ENCODE measurements at places on chromosomes 4 and X.

DNA sequence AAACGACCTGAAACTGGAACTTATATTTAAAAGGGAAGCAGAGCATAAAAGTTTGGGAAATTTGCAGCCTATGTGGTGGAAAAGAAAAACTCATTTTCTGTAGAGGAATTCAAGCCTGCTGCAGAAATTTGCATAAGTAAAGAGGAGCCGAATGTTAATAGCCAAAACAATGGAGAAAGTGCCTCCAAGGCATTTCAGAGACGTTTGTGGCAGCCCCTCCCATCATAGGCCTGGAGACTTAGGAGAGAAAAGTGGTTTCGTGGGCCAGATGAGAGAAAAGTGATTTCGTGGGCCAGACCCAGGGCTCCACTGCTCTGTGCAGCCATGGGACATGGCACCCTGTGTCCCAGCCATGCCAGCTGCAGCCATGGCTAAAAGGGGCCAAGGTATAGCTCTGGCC, 361.9 kb downstream of the PCDH19 start:
- no peak for DNase-seq

DNA sequence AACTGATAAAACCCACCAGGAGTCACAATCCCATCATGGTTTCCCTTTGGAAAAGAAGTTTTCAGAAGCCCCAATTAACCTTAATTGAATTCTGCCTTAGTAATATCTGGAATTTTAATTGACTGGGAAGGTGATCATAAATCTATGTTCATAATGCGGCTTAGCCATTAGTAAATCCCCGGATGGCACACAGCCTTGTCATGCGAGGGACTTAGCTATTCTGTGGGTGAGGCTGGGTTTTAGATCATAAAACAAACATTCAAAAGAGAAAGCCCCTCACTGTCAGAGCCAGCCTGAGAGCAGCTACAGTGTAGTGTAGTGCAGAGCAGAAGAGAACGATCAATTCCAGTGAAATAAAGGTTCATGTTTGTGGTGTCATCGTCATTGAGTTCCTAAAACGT, 124.0 kb upstream of the NOCT start:
- no peak for DNase-seq

DNA sequence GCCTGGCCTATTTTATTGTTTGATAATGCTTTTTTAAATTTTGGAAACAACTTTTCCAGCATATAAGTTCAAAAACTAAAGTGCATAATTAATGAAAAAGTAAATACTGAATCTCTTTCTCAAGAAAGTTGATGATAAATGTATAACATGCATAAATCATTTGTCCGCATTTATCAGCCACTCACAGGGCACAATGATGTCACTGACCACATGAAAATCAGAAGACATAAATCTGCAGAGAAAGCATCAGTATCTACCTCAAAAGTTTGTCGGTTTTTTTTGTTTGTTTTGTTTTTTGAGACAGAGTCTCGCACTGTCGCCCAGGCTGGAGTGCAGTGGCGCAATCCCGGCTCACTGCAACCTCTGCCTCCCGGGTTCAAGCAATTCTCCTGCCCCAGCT, 5.5 kb upstream of the HPRT1 start:
- no peak for DNase-seq

GRCh38 chr4:96519291-96519690, 679.4 kb downstream of the PDHA2 start:
- no peak for DNase-seq

DNA sequence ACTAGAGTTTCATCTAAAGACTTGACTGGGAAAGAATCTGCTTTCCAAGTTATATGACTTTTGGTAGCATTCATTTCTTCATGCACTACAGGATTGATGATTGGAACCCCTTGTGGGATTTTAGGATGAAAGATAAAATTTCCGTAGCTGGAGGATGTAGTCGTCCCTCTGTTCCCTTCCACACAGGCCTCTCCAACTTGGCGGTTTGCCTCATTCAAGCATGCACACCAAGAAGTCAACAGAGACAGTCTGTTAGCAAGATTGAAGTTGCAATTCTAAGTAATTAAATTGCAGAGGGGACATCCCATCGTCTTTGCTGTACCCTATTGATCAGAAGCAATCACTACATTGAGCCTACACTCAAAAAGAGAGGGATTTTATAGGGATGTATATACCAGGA, 777.4 kb upstream of the HS3ST1 start:
- DNase-seq: no peak

DNA sequence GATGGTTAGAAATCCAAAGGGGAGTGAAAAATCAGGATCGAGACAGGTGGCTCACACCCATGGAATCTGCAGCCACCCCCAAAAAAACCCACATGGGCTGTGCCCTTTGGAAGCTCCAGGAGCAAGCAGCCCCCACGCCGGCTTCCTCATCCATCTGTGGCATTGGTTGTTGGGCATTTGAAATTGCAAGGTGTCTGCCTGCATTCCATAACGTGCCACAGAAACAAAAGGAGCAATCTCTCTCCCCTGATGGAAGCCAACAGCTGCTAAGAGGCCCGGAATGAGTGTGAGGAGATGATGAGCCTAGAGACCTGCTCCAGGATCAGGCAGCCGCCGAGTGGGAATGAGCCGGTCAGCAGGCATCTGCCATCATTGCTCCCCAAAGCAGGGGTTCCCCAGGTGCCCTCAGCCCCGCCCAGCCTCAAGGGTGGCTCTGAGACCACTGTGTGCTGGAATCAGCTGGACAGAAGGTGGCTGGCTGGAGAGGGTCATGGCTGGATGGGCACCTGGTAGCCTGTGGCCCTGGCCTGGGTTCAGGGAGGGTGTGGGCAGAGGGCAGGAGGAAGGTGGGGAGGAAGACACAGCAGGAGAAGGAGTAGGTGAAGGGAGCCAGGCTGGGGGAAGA, 113.2 kb downstream of the CRLF2 start:
- no peak for DNase-seq

- no peak for DNase-seq
Observed at GRCh38 chr4:183638436-183638835, 20.5 kb downstream of the RWDD4 start.

DNA sequence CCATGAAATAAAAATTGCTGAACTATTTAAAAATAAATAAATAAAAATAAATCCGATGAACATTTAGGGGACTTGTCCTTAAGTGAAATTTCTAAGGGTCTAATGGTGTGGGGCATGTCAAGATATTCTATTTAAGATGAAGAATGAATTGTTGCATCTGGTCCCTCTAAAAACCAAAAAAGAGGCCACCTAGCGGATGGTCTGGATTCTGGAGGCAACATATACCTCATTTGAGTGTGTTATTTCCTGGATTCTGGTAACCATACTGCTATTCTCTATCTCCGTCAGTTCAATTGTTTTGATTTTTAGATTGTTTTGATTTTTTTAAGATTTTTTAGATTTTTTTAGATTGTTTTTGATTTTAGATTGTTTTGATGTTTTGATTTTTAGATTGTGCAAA, 28.3 kb downstream of the AGTR2 start:
- no peak for DNase-seq

DNA sequence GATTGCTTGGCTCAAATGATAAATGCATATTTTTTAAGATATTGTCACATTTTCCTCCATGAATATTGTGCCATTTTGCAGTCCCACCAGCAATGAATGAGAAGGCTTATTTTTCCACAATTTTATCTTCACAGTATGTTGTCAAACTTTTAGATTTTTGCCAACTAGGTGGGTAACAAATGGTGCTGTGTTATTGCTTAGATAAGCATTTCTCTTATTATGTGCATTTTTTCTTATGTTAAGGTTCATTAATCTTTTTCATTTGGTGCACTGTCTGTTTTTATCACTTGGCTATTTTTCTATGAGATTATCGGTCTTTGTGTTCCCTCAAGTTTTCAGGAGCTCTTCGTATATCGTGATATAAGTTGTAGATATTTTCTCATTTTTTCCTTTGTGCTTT, 13.4 kb upstream of the AFM start:
- no peak for DNase-seq

GRCh38 chr4:111798840-111799239, 346.4 kb upstream of the FAM241A start:
- no peak for DNase-seq

DNA sequence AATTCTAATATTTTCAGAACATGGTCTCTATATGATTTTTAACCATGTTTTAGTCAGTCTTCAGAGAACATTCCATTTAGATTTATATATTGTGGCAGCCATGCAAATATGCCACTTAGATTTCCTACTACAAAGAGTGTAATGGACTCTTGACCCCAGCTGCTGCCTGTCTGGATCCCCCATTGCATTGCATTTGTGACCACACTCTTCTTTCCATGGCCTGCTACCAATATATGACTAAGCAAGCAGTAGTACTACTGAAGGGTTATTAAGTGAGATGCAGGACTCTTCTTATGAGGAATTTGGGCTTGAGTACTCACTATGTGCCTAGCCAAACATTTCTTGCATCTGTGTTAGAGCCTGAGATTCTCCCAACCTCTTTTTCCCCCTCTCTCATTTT, 306.8 kb downstream of the PDHA2 start:
- DNase-seq: no peak

- DNase-seq: no peak
Observed at GRCh38 chr4:5373327-5373726, 322.0 kb downstream of the STK32B start.

DNA sequence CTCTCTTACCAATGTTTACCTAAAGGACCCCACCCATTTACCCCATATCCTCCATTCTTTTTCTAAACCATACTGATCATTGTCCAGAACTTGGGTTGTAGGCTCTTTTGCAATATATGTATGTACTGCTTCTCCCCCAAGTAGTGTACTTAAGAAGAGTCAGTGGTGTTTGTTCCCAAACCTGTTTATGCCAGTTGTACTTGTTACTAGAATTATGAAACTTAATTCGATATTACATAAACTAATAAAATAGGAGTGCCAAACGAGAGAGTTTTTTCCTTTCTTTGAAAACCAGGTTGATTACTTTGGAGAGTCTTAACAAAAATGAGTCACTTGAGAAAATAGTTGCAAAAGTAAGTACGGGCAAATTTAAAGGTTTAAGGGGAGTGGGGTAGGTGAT, 96.3 kb downstream of the GEMIN8 start:
- no peak for DNase-seq

- no peak for DNase-seq
Observed at GRCh38 chr4:109232681-109233080, 69.8 kb downstream of the COL25A1 start.

GRCh38 chr4:1727117-1728031, 6.1 kb downstream of the TACC3 start:
- DNase-seq: peak; percentile 79

- DNase-seq: no peak
Observed at GRCh38 chr4:181193131-181193930, 1049.9 kb upstream of the TENM3 start.

DNA sequence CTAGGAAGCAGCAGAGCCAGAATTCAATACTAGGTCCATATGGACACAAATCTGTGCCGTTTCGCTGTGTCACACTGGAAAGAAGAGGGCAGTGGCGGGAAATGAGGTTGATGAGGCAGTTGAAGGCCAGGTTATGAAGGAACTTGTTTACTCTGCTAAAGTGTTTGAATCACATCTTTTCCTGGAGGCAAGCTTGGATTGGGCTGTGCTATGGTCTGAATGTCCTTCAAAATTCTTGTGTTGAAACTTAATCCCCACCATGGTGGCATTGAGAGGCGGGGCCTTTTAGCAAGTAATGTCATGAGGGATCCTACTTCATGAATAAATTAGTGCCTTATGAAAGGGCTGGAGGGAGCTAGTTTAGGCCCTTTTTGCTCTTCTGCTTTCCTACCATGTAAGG, 2.1 kb upstream of the ERCC6L start:
- DNase-seq: no peak

DNA sequence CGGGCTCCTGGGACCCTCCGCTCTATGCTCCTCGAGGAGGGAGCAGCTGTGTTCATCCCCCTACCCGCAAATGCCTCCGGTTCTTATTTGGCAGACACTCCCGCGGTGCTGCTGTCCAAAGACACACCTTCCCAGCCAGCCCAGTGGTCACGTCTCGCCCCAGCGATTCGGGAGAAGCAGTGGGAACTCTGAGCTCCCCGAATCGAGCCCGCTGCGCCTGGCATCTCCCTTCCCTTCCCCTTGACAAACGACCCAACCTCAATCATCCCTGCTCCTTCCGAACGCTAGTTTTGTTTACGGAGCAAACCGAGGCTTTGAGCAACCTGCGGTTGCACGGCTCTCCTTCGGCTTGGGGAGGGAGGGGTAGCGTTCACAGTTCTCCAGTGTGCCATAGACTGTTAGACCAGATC, 317 bp upstream of the FRMPD4 start:
- DNase-seq: no peak

DNA sequence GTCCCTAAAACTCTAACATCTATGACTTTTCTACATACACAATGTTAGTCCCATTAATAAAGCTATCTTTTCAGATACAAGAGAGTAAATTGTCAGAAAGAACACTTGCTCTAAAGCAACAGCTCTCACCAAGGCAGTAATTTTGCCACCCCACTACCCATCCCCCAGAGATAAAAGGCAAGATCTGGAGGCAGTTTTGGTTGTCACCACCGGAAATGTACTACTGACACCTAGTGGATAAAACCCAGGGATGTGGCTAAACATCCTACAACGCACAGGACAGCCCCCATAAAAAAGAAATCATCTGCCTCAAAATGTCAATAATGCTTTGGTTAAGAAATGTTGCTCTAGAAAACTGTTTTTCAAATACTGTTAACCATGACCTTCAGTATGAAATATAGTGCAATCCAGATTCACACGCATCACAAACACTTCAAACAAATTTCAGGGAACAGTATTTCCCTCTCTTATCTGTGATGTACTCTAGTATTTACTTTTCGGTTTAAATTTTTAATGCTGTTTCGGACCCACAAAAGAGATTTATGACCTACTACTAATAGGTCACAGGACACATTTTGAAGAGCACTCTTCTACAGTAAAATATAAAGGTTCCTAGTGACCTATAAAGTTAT, 5.1 kb downstream of the FBXL5 start:
- DNase-seq: peak; percentile 61

GRCh38 chrX:76253432-76253831, 80.6 kb downstream of the PBDC1 start:
- peak; percentile 50 for DNase-seq

- no peak for DNase-seq
Observed at GRCh38 chr4:138686106-138686835, 329.3 kb upstream of the NOCT start.

DNA sequence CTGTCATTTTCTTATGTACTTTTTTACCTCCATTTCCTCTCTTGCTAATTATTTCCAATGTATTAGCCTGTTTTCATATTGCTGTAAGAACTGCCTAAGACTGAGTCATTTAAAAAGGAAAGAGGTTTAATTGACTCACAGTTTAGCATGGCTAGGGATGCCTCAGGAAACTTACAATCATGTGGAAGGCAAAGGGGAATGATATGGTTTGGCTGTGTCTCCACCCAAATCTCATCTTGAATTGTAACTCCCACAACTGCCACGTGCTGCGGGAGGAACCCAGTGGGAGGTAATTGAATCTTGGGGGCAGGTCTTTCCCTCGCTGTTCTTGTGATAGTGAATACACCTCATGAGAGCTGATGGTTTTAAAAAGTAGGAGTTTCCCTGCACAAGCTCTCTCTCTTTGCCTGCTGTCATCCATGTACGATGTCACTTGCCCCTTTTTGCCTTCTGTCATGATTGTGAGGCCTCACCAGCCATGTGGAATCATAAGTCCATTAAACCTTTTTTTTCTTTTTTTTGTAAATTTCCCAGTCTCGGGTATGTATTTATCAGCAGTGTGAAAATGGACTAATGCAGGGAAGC, 870.0 kb upstream of the INTU start:
- no peak for DNase-seq

GRCh38 chrX:129759576-129760061, 20.1 kb upstream of the SASH3 start:
- DNase-seq: peak; percentile 72
